ENCODE measurements at places on chromosomes 16 and 17.

DNA sequence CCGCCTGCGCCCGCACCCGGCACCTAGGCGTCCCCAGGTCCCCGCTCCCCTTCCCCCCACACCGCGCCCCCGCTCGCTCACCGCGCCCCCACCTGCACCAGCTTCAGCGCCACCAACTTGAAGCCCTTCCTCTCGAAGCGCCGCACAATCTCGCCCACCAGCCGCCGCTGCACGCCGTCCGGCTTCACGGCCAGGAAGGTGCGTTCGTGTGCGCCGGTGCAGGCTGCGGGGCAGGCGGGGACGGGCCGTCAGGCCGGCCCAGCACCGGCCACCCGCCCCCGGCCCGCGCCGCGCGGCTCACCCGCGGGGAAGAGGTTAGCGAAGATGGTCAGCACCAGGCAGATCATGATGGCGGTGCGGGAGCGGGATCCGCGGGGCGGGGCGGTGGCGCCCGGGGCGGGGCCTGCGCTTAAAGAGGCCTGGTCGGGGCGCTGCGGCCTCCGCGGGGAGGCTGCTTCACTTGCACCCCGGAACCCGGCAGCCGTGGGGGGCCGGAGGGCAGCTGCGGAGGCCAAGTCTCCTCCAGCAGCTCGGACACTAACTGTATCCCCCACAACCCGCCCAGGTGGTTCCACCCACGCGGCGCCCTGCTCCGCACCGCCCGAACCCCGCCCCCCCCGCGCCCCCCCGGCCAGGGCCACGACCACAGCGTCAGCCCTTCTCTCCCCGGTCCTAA lies at the start of gene NME3:
NME3 (minus strand) TSS at position 356 of the 676 bp plus-strand sequence; CDS start at position 347, 9 bp downstream.
- peak; percentile 87 for DNase-seq

DNA sequence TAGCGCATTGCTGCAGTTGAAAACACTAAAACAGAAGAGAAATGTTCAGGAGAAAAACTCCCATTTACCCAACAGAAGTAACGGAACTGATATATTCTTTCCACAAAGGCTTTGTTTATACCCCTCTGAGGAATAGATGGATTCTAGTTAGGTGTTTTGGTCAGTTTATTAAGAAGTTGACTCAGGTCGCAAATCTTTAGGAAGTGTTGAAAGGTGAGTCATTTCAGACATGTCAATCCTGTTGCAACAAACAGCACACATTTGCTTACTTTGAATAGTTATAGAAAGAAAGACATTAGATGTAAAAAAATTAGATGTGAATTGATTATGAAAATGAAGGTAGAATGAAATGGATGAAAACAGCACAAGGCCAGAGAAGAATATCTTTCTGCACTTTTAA lies 941.0 kb downstream of the KCNJ2 start:
- DNase-seq: no peak

DNA sequence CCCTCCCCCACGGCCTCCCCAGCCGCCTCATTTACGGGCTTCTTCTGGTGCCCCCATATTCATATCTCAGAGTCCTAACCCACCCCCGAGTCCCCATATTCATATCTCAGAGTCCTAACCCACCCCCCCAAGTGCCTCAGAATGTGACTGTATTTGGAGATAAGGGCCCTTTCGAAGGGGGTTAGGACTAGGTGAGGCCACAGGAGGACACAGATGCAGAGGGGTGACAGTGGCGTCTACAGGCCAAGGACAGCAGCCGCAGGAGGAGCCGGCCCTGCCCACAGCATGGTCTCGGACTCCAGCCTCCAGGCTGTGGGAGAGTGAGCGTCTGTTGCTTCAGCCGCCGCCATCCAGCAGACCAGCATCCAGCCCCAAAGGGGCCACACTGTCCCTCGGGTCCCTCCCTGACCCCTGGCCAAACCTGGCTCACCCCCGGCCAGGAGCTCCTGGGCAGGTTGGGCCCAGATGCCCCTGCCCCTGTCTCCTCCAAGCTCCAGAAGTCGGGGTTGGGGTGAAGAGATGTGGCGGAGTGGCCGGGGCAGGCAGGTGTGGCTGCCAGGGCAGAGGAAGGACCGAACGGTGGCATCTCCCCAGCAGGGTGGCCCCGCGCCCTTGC lies 25.5 kb downstream of the CACNA1H start:
- no peak for DNase-seq

- no peak for DNase-seq
Observed at GRCh38 chr17:76872221-76872873, 4.1 kb downstream of the MGAT5B start.

DNA sequence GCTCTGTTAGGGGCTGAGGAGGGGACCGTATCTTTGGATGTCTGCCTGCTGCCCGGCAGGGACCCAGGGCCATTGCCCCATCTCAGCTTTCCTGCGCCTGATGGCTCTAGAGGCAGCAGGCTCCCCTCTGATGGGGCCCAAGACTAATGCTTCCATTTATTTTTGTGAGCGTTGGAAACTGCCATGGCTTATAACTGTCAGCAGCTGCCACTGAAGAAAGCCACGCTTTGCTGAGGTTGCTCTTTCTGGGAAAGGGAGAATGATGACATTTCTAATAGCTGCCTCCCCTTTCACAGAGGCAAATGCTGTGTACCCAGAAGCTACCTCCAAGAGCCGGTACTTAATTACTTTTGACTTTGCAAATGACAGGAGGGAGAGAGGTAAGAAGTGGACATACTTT lies 103.8 kb downstream of the HAPSTR1 start:
- DNase-seq: no peak

- DNase-seq: no peak
Observed at GRCh38 chr16:68179855-68180254, 56.1 kb downstream of the ESRP2 start.

- no peak for DNase-seq
Observed at GRCh38 chr17:63700528-63701455, 867 bp upstream of the LIMD2 start.

DNA sequence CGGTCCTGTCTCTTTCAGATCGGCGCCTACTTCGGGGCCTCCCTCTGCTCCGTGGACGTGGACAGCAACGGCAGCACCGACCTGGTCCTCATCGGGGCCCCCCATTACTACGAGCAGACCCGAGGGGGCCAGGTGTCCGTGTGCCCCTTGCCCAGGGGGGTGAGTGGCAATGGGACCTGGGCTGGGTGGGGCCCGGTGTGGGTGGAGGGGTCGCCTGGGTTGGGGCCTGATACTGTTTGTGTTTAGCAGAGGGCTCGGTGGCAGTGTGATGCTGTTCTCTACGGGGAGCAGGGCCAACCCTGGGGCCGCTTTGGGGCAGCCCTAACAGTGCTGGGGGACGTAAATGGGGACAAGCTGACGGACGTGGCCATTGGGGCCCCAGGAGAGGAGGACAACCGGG lies 37.7 kb downstream of the ITGAM start:
- no peak for DNase-seq

- peak; percentile 62 for DNase-seq
Observed at GRCh38 chr16:1723450-1724147, 17.6 kb downstream of the MAPK8IP3 start.

DNA sequence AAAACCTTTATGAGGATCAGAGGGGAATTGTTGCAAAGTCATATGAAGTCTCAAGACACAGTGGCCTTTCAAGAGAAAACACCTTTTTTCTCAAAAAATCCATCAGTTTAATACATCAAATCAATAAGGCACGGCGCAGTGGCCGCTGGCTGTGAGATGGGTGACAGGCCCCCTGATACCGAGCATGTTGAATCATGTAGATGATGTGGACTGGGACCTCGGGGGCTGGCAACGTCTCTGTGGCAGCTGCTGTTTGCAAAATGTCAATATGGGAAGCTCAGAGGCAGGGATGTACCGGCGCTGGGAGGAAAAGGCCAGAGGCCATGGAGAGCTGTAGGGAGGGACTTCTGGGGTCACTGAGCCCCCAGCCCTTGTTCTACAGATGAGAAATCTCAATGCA lies 169.1 kb downstream of the GSG1L start:
- DNase-seq: no peak

DNA sequence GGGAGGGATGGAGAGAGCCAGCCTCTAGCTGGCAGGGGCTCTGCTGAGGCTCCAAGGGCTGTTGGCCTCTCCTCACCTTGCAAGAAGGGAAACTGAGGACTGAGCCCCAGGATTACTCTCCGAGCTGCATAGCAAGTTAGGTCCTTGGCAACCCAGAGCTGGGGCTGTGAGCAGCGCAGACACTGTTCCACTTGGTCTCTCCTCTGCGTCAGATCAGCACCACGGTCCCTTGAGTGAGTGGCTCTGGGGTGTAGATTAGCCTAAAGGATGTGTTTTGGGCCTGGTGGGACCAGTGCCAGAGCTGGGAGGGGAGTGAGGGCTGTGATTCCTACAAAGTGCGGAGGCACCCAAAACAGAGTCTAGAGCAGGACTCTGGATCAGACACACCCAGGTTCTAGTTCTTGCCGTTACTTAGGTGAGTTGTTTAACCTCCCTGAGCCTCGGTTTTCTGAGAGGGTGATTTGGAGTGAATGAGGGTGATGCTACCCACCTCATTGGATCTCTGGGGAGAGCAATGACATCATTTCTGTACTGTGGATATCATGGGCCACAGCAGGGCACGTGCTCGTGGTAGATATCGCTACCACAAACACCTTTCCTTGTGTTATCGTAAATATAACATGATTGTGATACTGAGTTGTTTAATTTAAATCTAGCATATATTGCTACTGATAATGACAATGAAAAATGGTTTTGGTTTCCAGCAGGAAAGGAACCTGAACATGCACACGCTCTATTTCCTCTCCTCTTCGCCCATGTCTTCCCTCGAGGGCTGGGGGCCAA lies 8.1 kb upstream of the FADS6 start:
- DNase-seq: no peak

DNA sequence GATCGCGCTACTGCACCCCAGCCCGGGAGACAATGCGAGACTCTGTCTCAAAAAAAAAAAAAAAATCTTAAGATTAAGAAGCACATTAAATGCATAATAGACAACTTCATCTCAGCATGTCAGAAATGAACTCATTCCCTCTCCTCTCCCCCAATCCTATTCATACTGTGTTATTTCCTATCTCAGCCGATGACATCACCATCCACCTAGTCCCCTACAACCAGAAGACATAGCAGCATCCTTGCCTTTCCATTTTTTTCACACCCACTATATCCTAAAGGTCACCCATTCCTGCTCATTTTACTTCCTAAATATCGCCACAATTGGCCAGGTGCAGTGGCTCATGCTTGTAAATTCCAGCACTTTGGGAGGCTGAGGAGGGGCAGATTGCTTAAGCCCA lies 81.3 kb downstream of the RPGRIP1L start:
- DNase-seq: no peak

DNA sequence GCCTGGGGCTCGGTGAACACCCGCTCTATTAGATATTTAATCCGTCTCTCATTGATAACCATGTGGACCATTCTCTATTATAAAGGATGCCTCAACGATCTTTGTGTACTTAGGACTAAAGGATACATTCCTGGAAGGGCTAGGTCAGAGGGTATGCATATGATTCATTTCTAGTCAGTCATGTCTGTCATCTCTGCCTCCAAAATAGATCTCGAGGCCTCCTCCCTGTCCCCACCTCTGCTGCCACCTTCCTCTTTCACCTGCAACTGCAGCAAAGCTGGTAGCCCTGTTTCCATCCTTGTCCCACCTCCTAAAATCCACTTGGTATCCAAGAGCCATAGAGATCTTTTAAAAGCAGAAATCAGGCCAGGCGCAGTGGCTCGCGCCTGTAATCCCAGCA lies 121.5 kb downstream of the KATNIP start:
- no peak for DNase-seq

DNA sequence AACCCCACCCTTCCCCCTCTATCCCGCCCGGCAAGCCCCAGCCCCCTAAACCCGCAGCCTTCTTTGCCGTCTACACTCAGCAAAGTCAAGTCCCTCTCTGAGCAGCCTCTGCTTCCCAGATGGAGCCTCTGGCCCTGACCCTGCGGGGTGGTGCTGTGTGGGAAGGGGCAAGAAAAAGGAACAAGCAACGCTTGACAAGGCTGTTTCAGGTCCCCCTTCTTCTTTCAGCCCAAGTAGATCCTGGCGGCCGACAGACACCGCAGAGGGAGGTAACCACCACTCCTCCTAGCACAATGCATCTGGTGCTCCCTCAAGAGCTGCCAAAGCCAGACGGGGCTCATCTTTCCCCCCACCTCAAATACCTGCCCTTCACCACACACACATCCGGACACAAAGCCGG lies 178.3 kb downstream of the ENGASE start:
- DNase-seq: no peak

- DNase-seq: no peak
Observed at GRCh38 chr16:89042711-89043551, 50.7 kb upstream of the ACSF3 start.

- DNase-seq: no peak
Observed at GRCh38 chr16:64543031-64543430, 578.8 kb downstream of the CDH11 start.

DNA sequence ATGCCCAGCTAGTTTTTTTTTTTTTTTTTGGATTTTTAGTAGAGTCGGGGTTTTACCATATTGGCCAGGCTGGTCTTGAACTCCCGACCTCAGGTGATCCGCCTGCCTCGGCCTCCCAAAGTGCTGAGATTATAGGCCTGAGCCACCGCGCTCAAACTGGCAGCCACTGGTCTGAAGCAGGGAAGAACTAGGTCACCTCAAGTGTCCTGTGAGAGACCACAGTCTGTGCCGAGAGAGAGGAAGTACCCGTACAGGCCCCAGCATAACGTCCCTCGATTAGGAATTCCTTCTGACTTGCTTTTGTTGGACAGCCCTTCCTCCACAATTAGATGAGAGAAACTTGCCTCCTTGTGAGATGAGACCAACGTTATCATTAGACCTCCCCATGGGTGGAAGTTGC lies 13.7 kb upstream of the CD300E start:
- no peak for DNase-seq

GRCh38 chr17:38544839-38545209 lies 60.9 kb downstream of the SRCIN1 start:
- DNase-seq: no peak

DNA sequence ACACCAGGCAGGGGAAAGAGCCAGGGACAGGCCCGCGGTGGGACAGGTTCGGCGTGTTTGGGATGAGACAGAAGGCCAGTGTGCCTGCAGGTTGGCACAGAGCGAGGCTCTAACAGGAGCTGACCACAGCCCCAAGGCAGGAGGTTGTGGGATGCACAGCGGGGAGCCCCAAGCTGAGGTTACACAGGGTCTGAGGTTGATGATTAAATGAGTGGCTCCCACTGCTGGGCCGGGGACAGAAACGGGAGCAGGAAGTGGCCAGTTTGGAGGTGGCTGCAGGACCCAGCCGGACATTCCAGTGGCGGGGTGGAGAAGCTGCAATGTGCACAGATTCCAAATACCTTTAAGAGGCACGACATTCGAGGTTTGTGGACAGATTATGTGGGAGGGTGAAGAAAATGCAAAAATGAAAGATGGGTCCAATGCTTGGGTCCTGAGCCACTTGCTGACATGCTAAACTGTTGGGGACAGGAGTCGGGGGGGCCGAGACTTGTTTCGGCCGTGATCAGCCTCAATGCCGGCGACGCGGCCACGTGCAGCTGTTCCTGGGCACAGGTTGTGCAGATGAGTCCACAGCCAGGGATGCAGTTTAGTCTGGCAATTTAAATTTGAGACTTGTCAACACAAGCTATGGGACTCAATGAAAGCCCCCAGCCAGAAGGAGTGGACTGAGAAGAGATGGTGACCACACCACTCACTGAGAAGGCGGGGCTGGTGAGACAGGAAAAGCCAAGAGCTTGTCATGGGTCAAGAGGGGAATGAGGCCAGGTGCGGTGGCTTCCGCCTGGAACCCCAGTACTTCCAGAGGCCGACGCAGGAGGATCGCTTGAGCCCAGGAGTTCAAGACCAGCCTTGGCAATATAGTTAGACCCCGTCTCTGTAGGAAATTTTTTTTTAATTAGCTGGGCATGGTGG lies 8.7 kb downstream of the ENPP7 start:
- DNase-seq: no peak

- peak; percentile 55 for DNase-seq
Observed at GRCh38 chr17:50634224-50634914, at the start of gene ABCC3. ABCC3 (plus strand) TSS chr17:50634881; CDS start chr17:50634937, 56 bp downstream.

Data from liver (tissue), 10 donors.